Stimulated activated CD4-positive, alpha-beta T cell treated with anti-CD3 and anti-CD28 coated beads, Interleukin-15, amount 100 ng/mL, for 48 hours (primary cell): ENCODE measurements at places on chromosomes 13 and 19.
A peak's percentile ranks its signal among the peaks of the same experiment; 100 is the strongest.

- DNase-seq, result no peak
Observed at GRCh38 chr19:29893606-29894284, 48.3 kb upstream of the URI1 start.

DNA sequence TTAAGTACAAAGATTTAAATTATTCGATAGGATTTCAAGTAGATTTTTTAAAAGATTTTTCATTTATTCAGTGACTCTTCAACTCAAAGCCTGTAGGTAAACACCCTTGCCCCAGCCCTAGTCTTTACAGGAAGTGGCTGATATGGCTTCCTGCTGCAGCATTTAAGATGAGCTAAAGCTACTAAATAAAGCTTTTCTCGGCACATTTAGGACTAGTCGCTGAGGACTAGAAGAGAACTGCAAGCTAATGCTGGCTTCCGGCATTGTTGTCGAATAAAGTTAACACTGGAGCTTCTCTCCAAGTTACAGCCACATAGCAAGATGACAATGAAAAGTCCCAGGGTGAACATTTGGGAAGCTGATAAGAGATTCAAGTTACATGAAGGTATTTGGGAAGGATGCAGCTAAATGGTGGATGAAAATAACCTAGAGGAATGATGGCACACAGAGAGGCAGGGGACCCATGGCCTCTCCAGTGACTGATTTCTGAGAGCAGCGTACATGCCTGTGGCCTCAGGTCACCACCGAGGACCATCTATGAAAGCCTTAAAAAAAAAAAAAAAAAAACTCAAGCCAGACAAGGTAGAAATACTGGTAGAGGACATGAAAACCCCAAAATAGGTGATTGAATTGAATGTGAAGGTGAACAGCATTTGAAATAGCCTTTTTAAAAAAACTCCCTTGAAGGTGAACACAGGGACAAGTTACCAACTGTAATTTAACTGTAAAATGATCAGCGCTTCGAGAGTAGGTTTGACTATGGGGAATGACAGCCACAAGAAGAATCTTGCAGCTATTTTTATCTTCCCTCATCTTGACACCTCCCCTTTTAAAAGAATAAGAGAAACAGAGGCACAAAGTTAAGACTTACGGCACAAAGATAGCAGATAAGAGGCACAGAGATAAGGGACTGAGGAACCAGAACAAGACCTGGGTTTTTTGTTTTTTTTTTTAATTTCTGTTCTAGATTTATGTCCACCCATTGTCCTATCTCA is 155.4 kb downstream of the DCT start:
- DNase-seq, result no peak

DNA sequence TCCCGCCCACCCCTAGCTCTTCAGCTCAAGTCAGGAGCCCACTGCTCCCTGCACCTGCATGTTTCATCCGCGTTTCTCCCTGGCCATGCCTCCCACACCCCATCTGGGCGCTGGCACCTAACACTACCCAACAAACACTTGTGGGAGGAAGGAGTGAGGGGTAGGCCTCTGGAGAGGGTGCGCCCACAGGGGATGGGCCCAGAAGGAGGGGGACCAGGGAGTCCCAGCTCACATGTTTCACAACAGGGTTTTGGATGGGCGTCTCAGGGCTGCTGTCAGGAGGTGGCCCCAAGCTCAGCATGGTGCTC is 12.1 kb upstream of the TMEM86B start:
- no peak for DNase-seq

- DNase-seq, result no peak
Observed at GRCh38 chr13:44263751-44264620, 109.6 kb upstream of the SERP2 start.

DNA sequence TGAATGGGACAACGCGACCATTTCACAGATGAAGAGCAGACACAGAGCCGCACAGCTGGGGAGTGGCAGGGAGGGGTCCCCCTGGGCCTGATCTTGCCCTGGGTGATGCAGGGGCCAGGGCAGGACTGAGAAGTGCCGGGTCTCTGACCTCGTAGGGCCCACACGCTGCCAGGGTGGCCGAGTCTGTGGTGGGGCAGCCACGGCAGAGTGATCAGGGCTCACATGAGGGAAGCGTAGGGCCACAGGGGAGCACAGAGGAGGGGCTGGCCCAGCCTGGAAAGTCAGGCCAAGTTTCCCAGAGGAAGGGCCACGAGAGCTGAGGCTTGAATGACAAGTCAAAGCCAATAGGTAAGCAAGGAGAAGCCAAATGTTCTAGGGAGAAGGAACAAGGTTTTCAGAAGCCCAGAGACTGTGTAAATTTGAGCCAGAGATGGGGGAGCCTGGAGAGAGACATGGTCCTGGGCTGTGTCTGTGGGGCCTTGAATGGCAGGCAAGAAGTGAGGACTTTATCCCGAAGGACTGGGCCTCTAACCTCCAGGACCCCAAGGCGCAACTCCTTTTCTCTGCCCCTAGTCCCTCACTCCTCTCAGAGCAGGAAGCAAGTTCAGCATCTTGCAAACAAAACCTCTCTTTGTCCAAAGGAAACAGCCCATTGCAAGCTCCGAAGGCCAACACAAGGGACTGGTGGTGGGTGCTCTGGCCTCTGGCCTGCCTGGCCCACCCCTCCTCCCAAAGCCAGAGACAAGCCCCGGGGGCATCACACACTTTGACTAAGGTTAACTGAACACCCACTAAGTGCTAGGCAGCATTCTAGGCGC is 31.7 kb upstream of the FXYD3 start:
- no peak for DNase-seq

- no peak for DNase-seq
Observed at GRCh38 chr13:45055902-45056648, 64.2 kb upstream of the GTF2F2 start.

DNA sequence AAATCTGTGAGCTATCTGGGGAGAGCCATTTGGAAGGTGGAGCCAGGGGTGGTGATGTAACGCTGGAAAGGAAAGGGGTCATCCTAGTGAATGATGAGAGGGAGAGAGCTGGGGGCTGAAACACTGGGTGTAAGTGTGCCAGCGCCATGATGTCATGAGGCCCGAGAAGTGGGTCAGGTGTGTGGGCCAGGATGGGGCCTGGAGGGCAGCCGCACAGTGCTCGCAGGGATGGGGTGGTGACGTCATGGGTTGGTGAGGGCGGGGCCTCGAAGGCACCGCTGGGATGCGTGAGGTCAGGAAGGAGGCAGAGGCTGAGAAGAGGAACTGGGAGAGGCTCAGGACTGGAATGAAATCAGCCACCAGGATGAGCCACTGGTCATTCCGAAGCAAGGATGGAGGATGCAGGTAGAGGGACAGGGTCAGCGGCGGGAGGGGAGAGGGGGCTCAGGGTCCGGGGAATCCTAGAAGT is 4.4 kb downstream of the CCDC61 start:
- no peak for DNase-seq

GRCh38 chr13:72781451-72782439 is at the start of the genes DIS3 and PIBF1:
Gene DIS3 (minus strand): TSS chr13:72781900. CDS start chr13:72781832, 68 bp downstream.
Gene PIBF1 (plus strand): TSS chr13:72782133. CDS start chr13:72783470, 1,337 bp downstream.
- peak; percentile 96 for DNase-seq

DNA sequence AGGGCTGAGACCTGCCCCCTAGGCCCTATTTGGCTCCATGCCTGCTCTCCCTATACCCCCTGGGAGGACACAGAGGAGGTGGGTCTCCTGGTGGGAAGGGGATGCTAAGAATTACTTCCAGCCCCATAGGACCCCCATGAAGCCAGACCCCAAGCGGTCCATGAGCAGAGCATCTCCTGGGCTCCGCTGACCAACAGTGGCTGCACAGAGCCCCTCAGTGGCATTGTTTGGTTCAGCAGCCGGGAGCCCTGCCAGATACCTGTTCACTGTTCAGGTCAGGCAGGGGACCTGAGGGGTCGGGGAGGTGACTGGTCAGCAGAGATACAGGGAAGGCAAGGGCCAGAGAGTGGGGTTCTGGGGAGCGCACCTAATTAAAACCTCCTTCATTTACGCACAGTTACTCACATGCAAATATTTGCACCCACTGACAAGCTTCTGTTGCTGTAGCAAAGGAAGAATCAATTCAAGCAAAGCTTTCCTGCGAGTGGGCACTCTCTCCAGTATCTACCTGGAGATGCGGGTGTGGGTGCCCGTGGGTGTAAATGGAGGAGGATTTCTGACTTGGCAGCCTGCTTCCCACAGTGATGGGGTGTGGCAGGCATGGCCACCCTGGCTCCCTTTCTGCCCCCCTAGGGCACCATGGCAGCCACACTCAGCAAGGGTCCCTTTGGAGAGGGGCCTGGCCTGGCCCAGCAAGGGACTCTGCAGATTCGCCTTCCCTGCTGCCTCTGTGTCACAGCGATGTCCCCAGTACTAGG is 83.5 kb downstream of the CHST8 start:
- DNase-seq, result no peak

- DNase-seq, result no peak
Observed at GRCh38 chr19:33186431-33187182, 7.5 kb upstream of the LRP3 start.

DNA sequence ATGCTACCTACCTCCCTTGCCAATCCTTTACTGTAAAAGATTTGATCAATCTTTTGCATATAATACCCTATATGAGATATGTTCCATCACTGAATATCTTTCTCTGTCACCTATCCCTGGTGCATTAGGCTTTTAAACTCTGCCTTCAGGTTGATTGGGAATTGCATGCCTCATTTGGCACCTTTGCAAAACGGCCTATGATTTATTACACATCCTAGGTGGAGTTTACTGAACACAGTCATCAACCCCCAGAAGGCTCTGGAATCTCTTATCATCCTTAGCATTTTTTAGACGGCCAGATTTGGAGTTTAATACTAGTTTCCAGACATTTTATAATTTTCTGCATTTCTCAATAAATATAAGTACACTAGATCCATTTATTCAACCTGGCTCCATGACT is 448.4 kb upstream of the SLC10A2 start:
- DNase-seq, result no peak

DNA sequence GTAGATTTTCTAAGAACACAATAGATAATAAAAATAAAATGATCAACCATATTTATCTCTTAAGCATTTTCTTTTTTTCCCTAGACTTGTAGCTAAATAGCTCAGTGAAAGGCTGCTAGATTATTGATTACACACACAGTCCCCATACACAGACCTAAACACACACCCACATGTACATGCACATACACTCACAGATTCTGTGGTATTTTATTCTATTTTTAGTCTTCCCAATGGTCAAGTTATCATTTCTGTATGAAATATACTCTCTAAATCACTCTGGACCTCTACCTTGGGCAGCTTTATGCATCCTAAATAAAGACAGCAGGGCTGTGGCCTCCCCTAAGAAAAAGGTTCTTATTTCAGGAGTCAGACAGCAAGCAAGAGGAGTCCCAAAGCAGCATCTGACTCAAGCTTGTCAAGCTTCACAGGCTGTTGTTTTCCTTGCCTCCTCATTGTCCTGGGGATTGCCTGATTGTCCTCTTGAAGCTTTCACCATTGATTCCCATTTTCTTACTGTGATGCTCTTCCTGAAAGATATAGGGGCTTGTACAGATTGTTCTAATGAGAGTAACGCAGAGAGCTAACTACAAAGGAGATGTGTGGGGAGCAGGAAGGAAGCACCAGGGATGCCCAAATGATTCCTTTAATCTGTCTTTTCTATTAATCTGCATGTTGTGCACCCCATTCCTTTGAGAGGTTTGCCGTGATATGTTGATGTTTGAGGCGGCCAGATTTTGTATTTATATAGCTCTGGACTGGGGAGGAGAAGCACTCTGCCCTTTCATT is 986.5 kb downstream of the PCDH17 start:
- DNase-seq, result no peak

DNA sequence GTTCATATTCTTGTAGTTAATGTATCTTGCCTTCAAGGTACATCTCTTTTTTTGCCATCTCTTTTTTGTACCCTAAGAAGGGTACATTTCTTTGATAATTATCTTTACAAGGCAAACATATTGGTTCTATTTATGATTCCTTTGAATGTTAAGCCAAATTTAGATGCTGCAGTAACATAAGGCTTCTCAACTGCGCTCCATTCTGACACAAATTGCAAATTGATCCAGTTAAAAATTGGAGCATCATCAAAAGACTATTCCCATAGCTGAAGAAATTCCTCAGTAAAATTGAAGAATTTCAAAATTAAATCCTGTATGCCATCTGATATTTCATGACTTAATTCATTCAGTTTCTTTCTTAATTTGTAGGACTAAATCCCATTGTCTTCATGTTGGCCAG is 2.7 kb upstream of the ZNF780A start:
- DNase-seq, result no peak

DNA sequence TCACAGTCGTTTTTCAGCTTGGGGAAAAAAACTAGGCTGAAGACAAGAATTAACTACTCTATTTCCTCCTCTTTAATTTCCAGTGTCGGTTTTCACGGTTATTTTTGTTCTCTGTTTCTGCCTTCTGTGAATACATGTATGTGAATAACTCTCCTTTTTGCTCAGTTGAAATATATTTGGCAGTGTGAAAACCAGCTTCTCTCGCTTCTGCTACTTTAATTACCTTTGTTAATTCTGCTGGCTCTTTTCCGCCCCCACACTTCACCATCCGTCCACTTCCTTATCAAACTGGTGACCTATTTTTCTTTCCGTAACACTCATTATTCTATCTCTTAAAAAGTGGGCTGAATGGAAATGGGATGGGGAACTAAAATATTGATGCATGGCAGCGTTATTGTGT is 126.4 kb downstream of the POU4F1 start:
- no peak for DNase-seq

GRCh38 chr19:52679598-52679997 is 41.4 kb upstream of the ZNF83 start:
- DNase-seq, result no peak

DNA sequence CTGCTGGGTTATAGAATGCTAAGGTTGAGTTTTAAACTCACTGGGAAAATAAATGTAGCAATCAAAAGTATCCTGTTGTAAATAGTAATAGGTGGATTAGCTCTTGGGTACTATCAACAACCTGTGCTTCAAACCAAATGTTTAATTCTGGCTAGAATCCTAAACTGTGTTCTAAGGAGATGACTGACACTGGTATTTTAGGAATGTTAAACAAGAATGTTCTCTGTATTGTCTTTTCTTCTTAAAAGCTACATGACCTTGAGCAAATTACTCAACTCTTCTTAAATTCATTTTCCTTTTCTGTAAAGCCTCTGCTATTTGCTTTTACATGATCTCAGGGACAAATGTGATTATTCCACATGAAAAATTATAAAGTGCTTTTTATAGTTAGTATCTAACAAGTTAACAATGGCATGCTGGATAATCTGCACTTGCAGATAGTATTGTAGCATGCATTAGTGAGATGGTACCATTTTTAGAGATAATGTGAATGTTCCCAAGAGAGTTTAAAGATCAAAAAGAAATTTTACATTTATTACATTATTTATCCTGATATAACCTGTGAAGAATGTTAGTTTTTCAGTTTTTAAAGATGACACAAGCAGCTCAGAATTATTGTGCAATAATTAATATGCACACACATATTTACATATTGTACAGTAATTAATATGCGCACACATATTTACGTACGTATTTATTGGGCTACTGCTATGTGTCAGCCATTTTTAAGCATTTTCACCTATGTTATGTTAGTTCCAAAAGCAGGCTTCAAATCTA is 13.6 kb upstream of the EPSTI1 start:
- no peak for DNase-seq
